ENCODE measurements at places on chromosomes 2 and 18. TPM values are rescaled to one million over a fixed set of nuclear protein-coding genes. Genes with fewer than 3 reads are reported as not detected.

LOXL3 gene
- 16.9 TPM for polyA plus RNA-seq

HES6 gene
- 3.3 TPM for polyA plus RNA-seq

CASP10 gene
- polyA plus RNA-seq, result 1.1 TPM

GRCh38 chr2:71999580-71999979 lies 148.1 kb downstream of the CYP26B1 start:
- no peak overlapping the region for H3K4me3 ChIP-seq
- DNase-seq, result no peak
- no peak overlapping the region for H3K27ac ChIP-seq
- H3K4me1 ChIP-seq, result no peaks in the 10 kb centered on the region
- H3K27me3 ChIP-seq, result no peaks in the 10 kb centered on the region
- no peaks in the 10 kb centered on the region for H3K36me3 ChIP-seq

DNA sequence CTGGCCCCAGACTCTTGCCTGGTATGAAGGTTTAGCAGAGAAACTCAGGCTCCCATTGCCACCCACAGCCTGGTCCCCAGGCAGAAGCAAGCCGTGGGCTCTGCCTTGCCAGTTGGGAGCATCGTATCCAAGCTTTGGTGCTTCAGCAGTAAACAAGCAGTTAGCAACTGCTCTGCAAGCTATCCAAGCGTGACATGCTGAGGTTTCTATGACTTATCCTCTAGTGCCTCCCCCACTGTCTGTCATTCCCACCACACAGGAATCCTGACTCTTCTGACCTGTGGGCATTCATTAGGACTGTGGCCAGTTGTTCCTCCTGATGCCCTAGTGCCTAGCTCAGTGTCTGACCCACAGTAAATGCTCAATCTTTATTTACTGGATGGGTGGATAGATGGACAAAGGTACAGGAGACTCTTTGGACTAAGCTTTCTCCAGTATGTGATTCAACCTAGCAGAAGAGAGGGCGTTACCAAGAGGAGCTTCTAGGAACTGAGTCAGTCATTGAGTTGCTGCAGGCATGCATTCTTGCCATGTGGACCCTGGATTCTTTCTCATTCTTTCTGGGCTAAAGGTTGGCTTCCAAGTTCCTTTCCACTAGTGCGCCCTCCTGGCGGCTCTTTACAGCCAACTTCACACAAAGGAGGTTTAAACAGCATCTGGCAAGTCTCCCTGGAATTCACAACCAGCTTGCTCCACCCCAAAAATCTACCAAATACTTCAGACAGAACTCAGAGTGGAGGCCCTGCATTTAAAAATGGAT lies 40.6 kb upstream of the MRPL19 start:
- H3K27ac ChIP-seq, result no peak overlapping the region
- peaks cover 2% of the 10 kb centered on the region for H3K27me3 ChIP-seq
- H3K4me3 ChIP-seq, result no peak overlapping the region
- H3K36me3 ChIP-seq, result no peaks in the 10 kb centered on the region
- DNase-seq, result no peak
- no peaks in the 10 kb centered on the region for H3K4me1 ChIP-seq

DNA sequence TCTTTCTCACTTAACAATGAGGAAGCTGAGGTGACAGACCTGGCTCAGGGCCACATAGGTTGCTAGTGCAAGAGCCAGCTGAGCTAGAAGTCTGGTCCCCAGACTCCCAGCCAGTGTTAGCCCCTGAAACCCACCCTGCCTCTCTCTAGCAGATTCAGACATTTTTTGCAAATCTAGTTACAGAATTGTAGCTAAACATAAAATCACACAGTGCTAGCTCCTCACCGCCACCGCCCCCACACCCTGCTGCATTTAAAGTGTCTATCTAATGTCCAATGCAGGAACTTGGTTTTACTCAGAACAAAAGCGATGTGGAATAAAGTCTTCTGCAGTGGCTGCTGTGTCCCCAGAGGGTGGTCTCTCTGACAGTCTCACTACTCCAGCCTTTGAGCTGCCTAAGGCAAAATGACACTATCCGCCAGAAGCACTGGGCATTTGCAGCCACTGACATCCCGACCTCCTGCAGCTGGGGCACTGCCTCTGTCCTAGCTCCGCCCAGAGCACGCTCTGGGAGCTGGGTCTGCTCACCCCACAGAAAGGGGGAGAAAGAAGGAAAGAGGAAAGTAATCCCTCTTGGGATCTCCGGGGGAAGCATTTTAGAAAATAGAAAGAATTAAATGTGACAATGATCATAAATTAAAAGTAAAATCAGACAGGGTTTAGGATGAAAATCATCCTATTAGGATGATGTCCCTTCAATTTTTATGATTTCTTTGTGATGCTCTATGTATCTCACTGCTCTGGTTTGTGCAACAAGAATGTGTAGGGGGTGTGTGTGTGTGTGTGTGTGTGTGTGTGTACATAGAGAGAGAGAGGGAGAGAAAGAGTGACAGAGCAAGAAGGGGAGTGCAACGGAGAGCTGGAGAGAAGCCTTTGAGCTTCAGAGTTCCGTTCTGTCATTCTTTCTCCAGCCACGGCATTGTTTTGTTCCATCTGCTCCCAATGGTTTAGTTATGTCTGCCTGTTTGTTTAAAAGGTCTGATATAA lies 50.5 kb upstream of the ST8SIA3 start:
- no peak overlapping the region for H3K27ac ChIP-seq
- H3K27me3 ChIP-seq, result peaks cover 1% of the 10 kb centered on the region
- no peaks in the 10 kb centered on the region for H3K4me1 ChIP-seq
- H3K36me3 ChIP-seq, result no peaks in the 10 kb centered on the region
- DNase-seq, result no peak

GRCh38 chr2:59726228-59727120 lies 827.0 kb downstream of the BCL11A start:
- no peak overlapping the region for H3K4me3 ChIP-seq
- no peak overlapping the region for H3K27ac ChIP-seq
- H3K27me3 ChIP-seq, result no peaks in the 10 kb centered on the region
- H3K4me1 ChIP-seq, result no peaks in the 10 kb centered on the region

GRCh38 chr18:76914314-76914713 lies 92.0 kb downstream of the ZNF236 start:
- H3K4me3 ChIP-seq, result no peak overlapping the region
- no peak for DNase-seq
- H3K36me3 ChIP-seq, result peaks cover 10% of the 10 kb centered on the region
- no peak overlapping the region for H3K27ac ChIP-seq
- no peaks in the 10 kb centered on the region for H3K4me1 ChIP-seq

- no peak overlapping the region for H3K27ac ChIP-seq
- peak; percentile 35 for DNase-seq
- H3K36me3 ChIP-seq, result no peaks in the 10 kb centered on the region
- H3K4me1 ChIP-seq, result no peaks in the 10 kb centered on the region
Observed at GRCh38 chr2:10980886-10981425, 69.2 kb downstream of the KCNF1 start.

GRCh38 chr18:48486754-48487153 lies 52.1 kb upstream of the CTIF start:
- H3K4me3 ChIP-seq, result no peak overlapping the region
- peaks cover 7% of the 10 kb centered on the region for H3K4me1 ChIP-seq
- H3K36me3 ChIP-seq, result no peaks in the 10 kb centered on the region
- H3K27me3 ChIP-seq, result no peaks in the 10 kb centered on the region
- DNase-seq, result no peak
- no peak overlapping the region for H3K27ac ChIP-seq

- H3K27me3 ChIP-seq, result no peaks in the 10 kb centered on the region
- no peak overlapping the region for H3K4me3 ChIP-seq
- DNase-seq, result no peak
- no peaks in the 10 kb centered on the region for H3K36me3 ChIP-seq
Observed at GRCh38 chr2:67240507-67240906, 156.6 kb upstream of the ETAA1 start.

Measured in aorta (tissue), 5 donors.